ENCODE measurements at places on chromosomes 11 and 22.

- DNase-seq = no peak
Measured at GRCh38 chr22:20076627-20077172, 3.3 kb upstream of the DGCR8 start.

DNA sequence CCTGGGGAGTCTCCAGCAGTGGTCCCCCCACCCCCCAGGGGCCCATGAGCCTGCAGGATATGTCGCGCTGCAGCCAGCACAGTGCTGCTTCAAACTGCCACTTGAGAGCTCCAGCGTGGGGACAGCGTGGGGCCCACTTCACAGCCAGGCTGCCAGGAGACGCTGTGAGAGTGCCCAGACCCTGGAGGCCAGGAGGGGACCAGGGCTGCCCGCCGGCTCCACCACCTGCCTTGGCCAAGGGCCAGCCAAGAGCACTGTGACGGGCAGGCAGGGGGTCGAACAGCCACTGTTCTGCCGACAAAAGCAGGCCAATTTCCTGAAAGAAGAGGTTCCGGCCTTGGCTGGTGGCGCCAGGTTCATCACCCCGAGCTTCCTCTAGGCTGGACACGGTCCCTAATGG lies 60.2 kb downstream of the FLRT1 start:
- no peak for DNase-seq

DNA sequence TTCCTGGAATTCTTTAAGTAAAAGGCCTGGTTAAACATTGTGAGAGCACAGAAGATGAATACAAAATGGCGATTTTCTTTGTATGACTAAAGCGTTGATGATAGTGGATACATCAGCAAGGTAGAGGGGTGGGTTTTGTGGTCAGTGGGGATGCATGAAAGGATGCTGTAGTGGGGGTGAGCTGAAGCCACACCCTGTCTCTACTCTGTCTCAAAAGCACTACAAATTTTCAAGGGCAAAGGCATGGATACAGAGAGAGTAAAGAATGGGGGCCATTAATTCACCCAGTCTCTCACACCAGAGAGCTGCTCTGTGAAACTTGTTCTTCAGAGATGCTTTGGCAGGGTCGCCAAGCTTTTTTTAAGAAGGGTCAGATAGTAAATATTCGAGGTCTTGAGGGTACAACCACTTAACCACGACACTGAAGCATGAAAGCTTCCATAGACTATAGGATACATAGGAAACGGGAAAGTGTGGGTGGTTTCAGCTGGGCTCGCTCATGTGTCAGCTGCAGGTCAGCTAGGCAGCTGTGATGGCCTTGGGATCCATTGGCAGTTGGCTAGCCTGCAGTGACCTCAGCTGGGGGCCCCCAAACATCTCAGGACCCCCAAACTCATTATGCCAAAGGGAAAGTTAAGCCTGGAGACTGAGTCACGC lies 8.3 kb downstream of the TMEM138 start:
- no peak for DNase-seq

GRCh38 chr11:17012179-17012578 lies 2.0 kb downstream of the PLEKHA7 start:
- DNase-seq = no peak

- no peak for DNase-seq
Measured at GRCh38 chr22:18970176-18970947, 34.3 kb upstream of the PRODH start.

DNA sequence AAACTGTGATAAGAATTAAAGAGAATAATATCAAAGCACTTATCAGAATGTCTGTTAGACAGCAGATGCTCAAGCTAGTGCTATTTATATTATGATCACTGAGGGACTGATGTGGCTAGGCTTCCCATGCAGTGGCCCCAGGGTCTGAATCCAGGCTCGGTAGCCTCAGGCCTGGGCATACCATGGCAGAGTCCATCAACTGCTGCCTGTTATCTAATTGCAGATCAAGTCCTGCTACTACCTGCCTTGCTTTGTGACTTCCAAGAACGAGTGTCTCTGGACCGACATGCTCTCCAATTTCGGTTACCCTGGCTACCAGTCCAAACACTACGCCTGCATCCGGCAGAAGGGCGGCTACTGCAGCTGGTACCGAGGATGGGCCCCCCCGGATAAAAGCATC lies 57.5 kb downstream of the TIMP3 start:
- no peak for DNase-seq

DNA sequence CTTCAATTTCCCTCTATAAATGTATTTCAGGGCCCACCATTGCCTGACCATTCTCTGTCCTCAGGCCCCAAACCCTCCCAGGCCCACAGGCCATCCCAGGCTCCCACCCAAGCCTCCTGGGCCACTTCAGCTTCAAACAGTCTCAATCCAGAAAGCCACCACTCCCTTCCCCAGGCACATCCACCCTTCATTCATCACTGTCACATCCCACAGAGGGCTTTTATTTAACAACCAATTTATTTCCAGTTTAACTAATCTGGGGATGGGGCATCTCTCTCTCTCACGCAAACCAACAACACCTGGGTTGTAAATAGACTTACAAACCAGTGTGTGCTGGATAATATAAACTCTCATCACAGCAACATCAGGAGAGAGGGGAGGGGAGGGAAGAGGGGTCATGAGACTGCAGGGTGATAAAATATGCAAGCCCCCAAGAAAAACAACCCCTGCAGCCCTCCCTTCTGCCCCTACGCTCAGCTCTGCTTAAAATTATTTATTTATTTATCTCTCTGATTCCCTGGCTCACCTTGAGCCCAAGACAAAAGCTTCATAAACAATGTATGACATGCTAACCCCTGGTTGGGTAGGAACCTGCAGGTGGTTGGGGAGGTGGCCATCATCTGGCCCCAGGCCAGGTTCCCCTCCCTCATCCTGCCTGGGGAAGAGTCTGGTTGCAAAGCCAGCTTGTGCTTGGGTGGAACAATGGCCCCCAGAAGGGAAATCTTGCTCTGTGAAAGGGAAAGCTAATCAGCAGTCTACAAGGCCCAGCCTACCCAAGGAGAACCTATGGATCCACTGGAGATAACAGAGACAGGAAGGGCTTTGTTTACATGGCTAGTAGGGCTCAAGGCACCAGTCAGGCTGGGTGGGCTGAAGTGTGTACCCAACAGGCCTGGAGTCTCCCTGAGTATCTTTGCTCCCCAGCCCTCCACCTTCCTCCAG lies 359.2 kb downstream of the BUD13 start:
- DNase-seq = no peak

DNA sequence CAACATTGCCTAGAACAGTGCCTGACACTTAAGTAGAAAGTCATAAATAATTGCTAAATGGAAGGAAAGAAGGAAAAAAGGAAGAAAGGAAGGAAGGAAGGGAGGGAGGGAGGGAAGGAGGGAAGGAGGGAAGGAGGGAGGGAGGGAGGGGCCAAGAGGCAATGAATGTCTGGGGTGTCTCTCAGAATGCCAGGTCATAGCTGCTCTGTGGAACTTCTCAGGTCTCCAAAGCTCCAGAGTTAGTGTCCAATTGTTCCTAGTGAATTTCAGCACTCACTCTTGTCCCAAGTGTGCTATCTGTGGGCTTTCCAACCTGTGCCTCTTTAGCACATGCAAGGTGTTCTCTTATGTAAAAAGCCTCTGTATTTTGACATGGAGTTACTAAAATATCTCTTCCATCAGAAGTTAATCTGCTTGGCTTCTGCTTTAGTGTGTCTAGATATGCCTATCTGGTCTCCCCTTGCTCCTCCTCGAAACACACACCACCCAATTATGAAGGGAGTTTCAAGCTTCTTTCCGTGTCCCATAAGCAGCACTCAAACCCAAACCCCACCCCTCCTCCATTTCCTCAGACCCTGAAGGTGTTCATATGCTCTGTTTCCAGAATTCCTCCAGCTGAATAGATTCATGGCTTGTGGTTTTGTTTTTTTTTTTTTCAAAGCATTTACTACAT lies 56.5 kb downstream of the FAM76B start:
- DNase-seq = no peak

GRCh38 chr22:45010532-45010900 lies 711 bp upstream of the PHF21B start:
- no peak for DNase-seq

DNA sequence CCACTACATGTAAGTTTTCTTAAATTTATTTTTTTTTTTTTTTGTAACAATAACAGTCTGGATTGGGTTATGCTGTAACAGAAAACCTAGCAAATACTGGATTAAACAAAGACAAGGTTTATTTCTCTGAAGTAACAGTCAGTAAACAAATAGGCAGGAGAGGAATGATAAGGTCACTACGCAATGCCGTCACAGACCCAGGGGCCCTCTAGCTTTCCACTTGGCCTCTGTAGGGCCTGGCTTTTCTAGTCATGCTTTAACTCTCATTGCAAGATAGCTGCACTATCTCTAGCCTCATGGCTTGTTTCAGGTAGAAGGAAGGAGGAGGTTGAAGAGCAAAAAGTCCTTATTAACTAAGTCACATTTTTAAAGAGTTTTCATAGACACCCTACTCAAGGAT lies 6.5 kb downstream of the OR10A6 start:
- DNase-seq = no peak

GRCh38 chr11:19924716-19925115 lies 212.1 kb downstream of the NAV2 start:
- no peak for DNase-seq

GRCh38 chr22:32044477-32044876 lies 1.4 kb downstream of the SLC5A1 start:
- peak; percentile 9 for DNase-seq

- no peak for DNase-seq
Measured at GRCh38 chr11:64387916-64388315, 29.0 kb downstream of the RPS6KA4 start.

- DNase-seq = peak; percentile 75
Measured at GRCh38 chr11:17171343-17171742, 36.4 kb downstream of the PIK3C2A start.

DNA sequence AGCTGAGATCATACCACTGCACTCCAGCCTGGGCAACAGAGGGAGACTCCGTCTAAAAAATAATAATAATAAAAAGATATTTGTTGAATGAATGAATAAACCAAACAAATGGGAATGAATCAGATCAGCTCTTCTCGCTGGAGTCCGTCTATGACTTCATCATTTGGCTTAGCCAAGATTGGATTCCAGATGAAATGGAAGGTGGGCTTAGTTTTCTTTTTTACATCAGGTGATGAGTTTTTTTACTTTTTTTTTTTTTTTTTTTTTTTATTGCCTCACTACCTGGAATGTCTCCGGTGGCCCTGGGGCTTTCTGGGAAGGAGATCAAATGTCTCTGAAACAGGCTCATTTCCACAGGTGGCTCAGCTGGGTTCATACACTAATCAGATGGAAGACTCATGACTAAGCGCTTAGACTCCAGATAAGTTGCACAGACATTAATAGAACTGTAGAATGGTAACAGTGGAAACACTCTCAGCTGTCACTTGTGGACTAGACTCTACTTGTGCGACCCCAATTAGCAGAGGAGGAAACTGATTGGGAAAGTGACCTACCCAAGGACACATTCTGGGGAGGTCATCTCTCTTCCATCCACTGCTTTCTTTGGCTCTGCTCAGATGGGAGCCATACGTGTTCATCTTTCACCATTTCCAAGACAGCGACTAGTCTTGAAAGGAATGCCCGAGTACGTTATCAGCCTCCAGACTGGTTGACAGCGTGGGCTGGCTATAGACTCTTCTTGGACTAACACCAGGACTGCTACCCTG lies 20.5 kb upstream of the RBFOX2 start:
- DNase-seq = peak; percentile 36

DNA sequence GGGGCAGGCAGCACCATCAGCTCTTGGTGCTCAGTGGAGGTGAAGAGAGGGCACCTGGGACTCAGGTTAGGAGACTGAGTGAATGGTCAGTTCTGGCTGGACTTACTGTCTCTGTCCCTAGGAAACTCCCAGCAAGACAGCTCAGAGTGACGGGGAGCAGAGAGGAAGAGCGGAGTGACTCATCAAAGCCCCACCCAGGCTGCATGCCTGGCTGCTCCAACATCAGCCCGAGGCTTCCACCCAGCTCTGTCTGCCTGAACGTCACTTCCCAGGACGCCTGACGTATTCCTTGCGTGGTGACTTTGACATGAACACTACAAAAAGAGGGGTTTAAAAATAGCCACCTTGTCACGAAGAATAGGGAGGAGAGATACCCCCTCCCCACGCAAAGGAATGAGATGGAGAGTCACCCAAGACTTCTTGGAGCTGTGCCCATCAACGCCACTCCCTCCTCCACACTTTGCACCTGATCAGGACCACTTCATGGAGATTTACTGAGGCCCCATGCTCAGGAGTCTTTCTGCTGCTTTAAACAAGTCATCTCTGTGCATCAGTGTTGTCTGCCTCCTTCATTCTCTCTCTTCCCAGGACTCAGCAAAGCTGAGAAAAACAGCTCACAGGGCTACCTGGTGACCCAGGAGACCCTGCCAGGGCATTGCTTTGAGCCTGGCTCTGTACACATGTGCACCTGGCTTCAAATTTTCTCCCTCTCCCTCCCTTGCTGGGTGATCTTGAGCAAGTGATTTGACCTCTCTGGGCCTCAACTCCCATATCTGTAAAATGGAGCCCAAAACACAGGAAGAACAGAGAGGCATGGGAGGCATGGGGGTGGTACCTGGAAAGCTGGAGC lies 83.1 kb downstream of the MN1 start:
- DNase-seq = peak; percentile 83

DNA sequence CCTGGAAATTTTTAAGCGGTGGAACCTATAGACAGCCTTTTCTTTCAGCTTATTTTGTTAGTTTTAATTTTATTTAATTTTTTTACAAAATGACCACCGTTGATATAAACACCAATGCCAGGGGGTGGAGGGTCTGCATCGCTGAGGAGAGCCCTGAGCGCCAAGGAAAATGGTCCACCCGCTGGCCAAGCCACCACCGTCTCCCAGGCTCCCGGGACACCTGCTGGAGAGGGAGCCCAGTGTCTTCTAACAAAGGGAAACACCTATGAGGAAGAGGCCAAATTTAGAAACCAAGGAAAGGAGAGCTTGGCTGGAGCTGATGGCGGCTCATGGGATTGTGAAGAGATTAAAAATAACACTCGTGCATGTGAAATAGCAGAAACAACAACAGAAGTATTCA lies 288 bp upstream of the KRTAP5-8 start:
- no peak for DNase-seq

DNA sequence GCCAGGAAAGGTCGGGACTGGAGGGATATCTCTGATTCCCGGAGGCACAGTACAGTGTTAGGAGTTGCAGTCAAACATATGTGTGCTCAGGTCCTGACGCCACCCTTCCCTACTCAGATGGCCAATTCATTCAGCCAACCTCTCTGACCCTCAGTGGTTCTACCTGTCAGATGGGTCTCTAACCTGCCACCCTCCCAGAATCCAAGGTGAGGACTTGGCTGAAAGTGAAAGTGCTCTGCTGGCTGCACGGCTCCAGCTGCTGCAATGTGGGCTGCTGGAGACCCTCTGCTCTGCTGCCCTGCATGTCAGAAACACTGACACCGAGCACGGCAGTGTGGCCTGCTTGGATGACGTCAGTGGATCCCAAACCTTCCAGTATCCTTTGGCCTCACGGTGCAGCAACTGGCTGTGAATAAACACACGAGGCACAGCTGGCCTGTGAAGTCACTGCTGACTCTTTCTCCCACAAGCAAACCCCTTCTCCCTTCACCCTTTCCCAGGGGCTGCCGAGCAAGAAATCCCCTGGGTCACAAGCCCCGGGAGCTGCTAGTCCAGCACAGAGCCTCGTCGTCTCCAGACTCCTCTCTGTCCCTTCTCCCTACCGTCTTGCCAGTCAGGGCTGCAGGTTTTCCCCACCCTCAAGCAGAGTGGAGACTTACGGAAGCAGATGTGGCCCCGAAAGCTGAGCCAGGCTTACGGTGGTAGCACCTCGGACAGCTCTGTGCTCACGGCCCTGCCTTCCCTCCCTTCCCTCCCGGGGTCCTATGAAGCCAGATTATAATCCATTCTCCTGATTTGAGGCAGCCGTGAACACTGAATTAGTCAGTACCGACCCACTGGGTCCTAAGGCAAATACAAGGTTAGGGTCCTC lies 24.3 kb downstream of the KIAA0930 start:
- DNase-seq = peak; percentile 52
